ENCODE measurements at places on chromosomes 5 and 9. TPM values are rescaled to one million over a fixed set of nuclear protein-coding genes. Genes with fewer than 3 reads are reported as not detected.

IFNA21 gene
- not detected for total RNA-seq

IFNK gene
- not detected for total RNA-seq

TRMO gene
- 8.8 TPM for total RNA-seq

AGXT2 gene
- not detected for total RNA-seq

PCDHB8 gene
- total RNA-seq: 0.88 TPM

NRARP gene
- total RNA-seq: not detected

ELP1 gene
- 34.3 TPM for total RNA-seq

SLC4A9 gene
- total RNA-seq: not detected

CDHR2 gene
- not detected for total RNA-seq

PTPRD gene
- not detected for total RNA-seq

SMIM15 gene
- 62.4 TPM for total RNA-seq

POLR3G gene
- 13.7 TPM for total RNA-seq

ADAMTS16 gene
- total RNA-seq: not detected

ABO gene
- not detected for total RNA-seq

ROR2 gene
- total RNA-seq: not detected

SLCO6A1 gene
- total RNA-seq: not detected

PDLIM4 gene
- 3.4 TPM for total RNA-seq

HCN1 gene
- not detected for total RNA-seq

BAAT gene
- total RNA-seq: not detected

PCA3 gene
- not detected for total RNA-seq

CFAP77 gene
- total RNA-seq: not detected

PCDHGA5 gene
- total RNA-seq: 0.74 TPM

RAB14 gene
- total RNA-seq: 91.4 TPM

LHX2 gene
- total RNA-seq: not detected

ZNF618 gene
- total RNA-seq: 8.6 TPM

SPINK4 gene
- not detected for total RNA-seq

FOXD4L5 gene
- total RNA-seq: 0.09 TPM

C5orf52 gene
- total RNA-seq: not detected

RASGEF1C gene
- not detected for total RNA-seq

NDOR1 gene
- total RNA-seq: 17.1 TPM

NKD2 gene
- total RNA-seq: not detected

PROB1 gene
- total RNA-seq: 5.0 TPM

PCDHA12 gene
- total RNA-seq: 0.20 TPM

KIF20A gene
- 36.4 TPM for total RNA-seq

FOXD4L4 gene
- 0.21 TPM for total RNA-seq

TSSK1B gene
- not detected for total RNA-seq

TBCA gene
- 186 TPM for total RNA-seq

WWC1 gene
- total RNA-seq: 3.5 TPM

FOXE1 gene
- 163 TPM for total RNA-seq

SPINK6 gene
- total RNA-seq: not detected

RLN2 gene
- total RNA-seq: not detected

GDA gene
- not detected for total RNA-seq

TMEM232 gene
- total RNA-seq: 1.2 TPM

PTGDS gene
- not detected for total RNA-seq

NXNL2 gene
- 7.5 TPM for total RNA-seq

ARHGEF39 gene
- total RNA-seq: 3.1 TPM

AIF1L gene
- 0.24 TPM for total RNA-seq

LMBRD2 gene
- 19.6 TPM for total RNA-seq

PLPPR1 gene
- not detected for total RNA-seq

IL9 gene
- not detected for total RNA-seq

GRIA1 gene
- 0.19 TPM for total RNA-seq

SHLD3 gene
- total RNA-seq: 1.3 TPM

SLC2A6 gene
- 13.3 TPM for total RNA-seq

TNPO1 gene
- 172 TPM for total RNA-seq

GPR21 gene
- not detected for total RNA-seq

GLDC gene
- total RNA-seq: not detected

NUTM2G gene
- not detected for total RNA-seq

CMBL gene
- 37.8 TPM for total RNA-seq

FAM153A gene
- total RNA-seq: not detected

PPP3R2 gene
- total RNA-seq: not detected
